ENCODE measurements at places on chromosomes 5 and 9. TPM values are rescaled to one million over a fixed set of nuclear protein-coding genes. Genes with fewer than 3 reads are reported as not detected.

Gene FAM221B
- 0.09 TPM for polyA plus RNA-seq

Gene ORM2
- polyA plus RNA-seq, result not detected

Gene RNF183
- polyA plus RNA-seq, result not detected

Gene IFNA1
- polyA plus RNA-seq, result not detected

Gene PHF2
- 8.6 TPM for polyA plus RNA-seq

Gene SGCD
- 0.22 TPM for polyA plus RNA-seq

- no peaks in the 10 kb centered on the region for H3K4me1 ChIP-seq
- no peaks in the 10 kb centered on the region for H3K27me3 ChIP-seq
- H3K4me3 ChIP-seq, result no peak overlapping the region
- H3K36me3 ChIP-seq, result no peaks in the 10 kb centered on the region
- no peak for DNase-seq
- H3K27ac ChIP-seq, result no peak overlapping the region
Measured at GRCh38 chr5:118095115-118095514, 893.2 kb downstream of the DTWD2 start.

DNA sequence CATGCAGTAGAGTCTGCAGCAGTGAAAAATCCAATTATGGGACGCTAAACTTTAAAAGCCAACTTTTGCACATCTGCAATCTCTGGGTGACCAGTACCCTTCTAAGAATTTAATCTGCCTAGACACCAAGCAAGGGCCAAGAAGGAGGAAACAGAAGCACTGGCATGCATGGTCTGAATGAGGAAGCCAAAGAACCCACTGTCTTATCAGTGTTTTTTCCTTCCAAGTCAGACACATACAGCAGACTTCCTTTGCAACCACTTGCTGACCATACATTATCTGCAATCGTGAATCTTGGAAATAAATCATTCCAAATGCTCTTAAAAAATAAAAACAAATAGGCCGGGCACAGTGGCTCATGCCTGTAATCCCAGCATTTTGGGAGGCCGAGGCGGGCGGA is 65.9 kb downstream of the DEPDC1B start:
- H3K27me3 ChIP-seq, result no peaks in the 10 kb centered on the region
- DNase-seq, result no peak
- H3K27ac ChIP-seq, result no peak overlapping the region
- no peaks in the 10 kb centered on the region for H3K4me1 ChIP-seq

- no peak for DNase-seq
- H3K4me3 ChIP-seq, result no peak overlapping the region
- no peaks in the 10 kb centered on the region for H3K27me3 ChIP-seq
- no peaks in the 10 kb centered on the region for H3K36me3 ChIP-seq
- H3K4me1 ChIP-seq, result peaks cover 30% of the 10 kb centered on the region
Measured at GRCh38 chr5:150763023-150763769, 4.4 kb upstream of the DCTN4 start.

DNA sequence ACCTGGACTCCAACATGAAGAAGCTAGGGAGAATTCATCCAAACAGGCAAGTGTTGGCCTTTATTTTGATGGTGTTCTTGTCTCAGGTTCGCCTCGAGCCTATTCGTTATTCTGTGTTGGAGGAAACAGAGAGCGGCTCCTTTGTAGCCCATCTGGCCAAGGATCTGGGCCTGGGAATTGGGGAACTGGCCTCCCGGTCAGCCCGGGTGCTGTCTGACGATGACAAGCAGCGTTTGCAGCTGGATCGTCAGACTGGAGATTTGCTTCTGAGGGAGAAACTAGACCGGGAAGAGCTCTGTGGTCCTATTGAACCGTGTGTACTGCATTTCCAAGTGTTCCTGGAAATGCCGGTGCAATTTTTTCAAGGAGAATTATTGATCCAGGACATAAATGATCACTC is 367 bp downstream of the PCDHB4 start:
- DNase-seq, result no peak
- H3K27me3 ChIP-seq, result no peaks in the 10 kb centered on the region
- H3K4me1 ChIP-seq, result no peaks in the 10 kb centered on the region
- no peak overlapping the region for H3K27ac ChIP-seq

GRCh38 chr5:60248901-60249300 is 355.4 kb upstream of the PDE4D start:
- DNase-seq, result no peak
- H3K27me3 ChIP-seq, result no peaks in the 10 kb centered on the region
- no peak overlapping the region for H3K4me3 ChIP-seq
- no peak overlapping the region for H3K27ac ChIP-seq
- no peaks in the 10 kb centered on the region for H3K4me1 ChIP-seq

- no peaks in the 10 kb centered on the region for H3K36me3 ChIP-seq
- no peak overlapping the region for H3K27ac ChIP-seq
- peaks cover 4% of the 10 kb centered on the region for H3K4me1 ChIP-seq
- H3K4me3 ChIP-seq, result no peak overlapping the region
Measured at GRCh38 chr5:1112596-1113331, 901 bp upstream of the SLC12A7 start.

DNA sequence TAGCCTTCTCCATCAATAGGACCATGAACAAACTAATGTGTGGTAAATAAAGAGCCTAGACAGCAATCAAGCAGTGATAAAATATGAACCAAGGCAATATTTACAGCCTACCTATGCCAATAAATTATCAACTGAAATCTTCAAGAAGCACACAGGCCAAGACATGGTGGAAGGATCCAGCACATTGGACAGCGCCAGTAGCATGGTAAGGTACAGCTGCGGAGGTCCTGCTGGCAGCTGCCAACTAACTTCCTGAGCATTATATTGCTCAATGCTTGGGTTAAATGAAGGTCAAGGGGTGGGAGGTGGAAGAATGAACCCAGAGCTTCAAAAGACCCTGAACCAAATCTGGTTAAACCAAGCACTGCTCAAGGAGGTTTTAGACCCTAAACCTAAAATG is 16.5 kb upstream of the SPDL1 start:
- H3K4me1 ChIP-seq, result no peaks in the 10 kb centered on the region
- H3K4me3 ChIP-seq, result no peak overlapping the region
- H3K27ac ChIP-seq, result no peak overlapping the region
- no peaks in the 10 kb centered on the region for H3K36me3 ChIP-seq

GRCh38 chr9:134964271-134965055 is 46.8 kb upstream of the FCN1 start:
- no peak overlapping the region for H3K4me3 ChIP-seq
- H3K4me1 ChIP-seq, result no peaks in the 10 kb centered on the region
- H3K27ac ChIP-seq, result no peak overlapping the region

DNA sequence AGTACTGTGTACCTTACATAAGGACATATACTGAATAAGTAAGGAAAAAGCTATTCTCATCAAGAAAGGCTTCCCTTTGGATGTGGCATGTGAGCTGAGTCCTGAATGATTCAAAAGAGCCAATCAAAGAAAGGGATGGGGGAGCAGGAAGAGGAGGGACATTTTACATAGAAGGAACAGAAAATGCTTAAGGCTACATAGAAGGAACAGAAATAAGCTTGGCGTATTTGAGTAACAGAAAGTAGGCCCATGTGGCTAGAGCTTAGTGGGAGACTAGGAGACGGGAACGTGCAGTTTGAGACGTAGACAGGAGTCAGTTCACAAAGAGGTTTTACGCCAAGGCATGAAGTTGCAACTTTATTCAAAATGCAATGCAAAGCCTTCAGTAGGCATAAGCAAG is 126.3 kb downstream of the CEMIP2 start:
- H3K27ac ChIP-seq, result no peak overlapping the region
- H3K4me1 ChIP-seq, result no peaks in the 10 kb centered on the region
- H3K4me3 ChIP-seq, result no peak overlapping the region
- DNase-seq, result no peak
- no peaks in the 10 kb centered on the region for H3K36me3 ChIP-seq
- H3K27me3 ChIP-seq, result no peaks in the 10 kb centered on the region

GRCh38 chr9:2857564-2858198 is 13.8 kb upstream of the PUM3 start:
- no peak overlapping the region for H3K27ac ChIP-seq
- peak; percentile 72 for DNase-seq
- H3K4me1 ChIP-seq, result no peaks in the 10 kb centered on the region
- no peaks in the 10 kb centered on the region for H3K36me3 ChIP-seq

- peaks cover 32% of the 10 kb centered on the region for H3K36me3 ChIP-seq
- no peak for DNase-seq
- H3K4me1 ChIP-seq, result no peaks in the 10 kb centered on the region
- no peak overlapping the region for H3K4me3 ChIP-seq
Measured at GRCh38 chr9:127438394-127438793, 12.8 kb downstream of the RPL12 start.

GRCh38 chr5:139690064-139690802 is 42.1 kb downstream of the CXXC5 start:
- no peaks in the 10 kb centered on the region for H3K36me3 ChIP-seq
- no peak overlapping the region for H3K4me3 ChIP-seq
- no peaks in the 10 kb centered on the region for H3K27me3 ChIP-seq
- H3K27ac ChIP-seq, result peak overlapping the region; percentile 38
- peaks cover 41% of the 10 kb centered on the region for H3K4me1 ChIP-seq

- peaks cover 8% of the 10 kb centered on the region for H3K36me3 ChIP-seq
- H3K27me3 ChIP-seq, result no peaks in the 10 kb centered on the region
- no peak overlapping the region for H3K4me3 ChIP-seq
- no peak overlapping the region for H3K27ac ChIP-seq
- no peaks in the 10 kb centered on the region for H3K4me1 ChIP-seq
Measured at GRCh38 chr9:122954253-122954691, 13.5 kb downstream of the RABGAP1 start.

GRCh38 chr5:132474131-132474723 is 16.3 kb downstream of the IRF1 start:
- no peak for DNase-seq
- H3K4me1 ChIP-seq, result peaks cover 93% of the 10 kb centered on the region
- no peaks in the 10 kb centered on the region for H3K36me3 ChIP-seq
- H3K4me3 ChIP-seq, result no peak overlapping the region
- H3K27me3 ChIP-seq, result no peaks in the 10 kb centered on the region
- H3K27ac ChIP-seq, result peak overlapping the region; percentile 93

DNA sequence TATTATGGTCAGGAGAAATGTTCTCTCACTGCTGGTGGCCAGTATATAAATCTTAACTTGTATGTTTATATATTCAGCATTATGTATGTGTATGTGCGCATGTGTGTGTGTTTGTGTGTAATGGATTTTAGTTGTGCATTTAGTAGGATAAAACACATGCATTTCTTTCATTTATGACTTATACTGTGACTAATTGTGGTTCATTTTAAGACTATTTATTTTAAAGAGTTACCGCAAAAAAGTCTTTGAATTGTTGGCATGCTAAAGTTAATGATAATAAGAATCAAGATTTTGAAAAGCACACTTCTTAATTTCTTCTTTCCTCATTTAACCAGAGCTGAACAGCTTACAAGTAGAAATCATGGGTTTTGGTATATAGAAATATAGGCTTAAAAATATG is 60.9 kb downstream of the RAI14 start:
- H3K4me3 ChIP-seq, result no peak overlapping the region
- no peaks in the 10 kb centered on the region for H3K27me3 ChIP-seq
- H3K36me3 ChIP-seq, result no peaks in the 10 kb centered on the region
- no peak for DNase-seq
- no peak overlapping the region for H3K27ac ChIP-seq

DNA sequence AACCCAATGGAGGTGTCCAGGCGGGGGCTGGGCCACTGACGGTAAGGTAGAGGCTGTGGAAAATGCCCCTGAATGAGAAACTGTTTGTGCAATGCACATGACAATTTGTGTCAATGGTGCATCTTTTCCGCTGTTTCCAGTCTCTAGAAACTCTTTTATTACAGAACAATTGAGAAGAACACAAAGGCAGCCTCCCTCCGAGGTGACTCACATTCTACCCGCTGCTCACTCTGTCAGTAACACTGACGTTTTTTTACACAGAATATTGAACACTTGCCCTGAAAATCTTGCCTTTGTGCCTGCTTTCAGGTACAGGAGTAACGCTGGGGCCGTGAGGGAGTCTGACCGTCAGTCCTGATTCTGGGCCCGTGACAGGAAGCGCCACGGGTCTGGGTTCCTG is 11.7 kb upstream of the TENT4A start:
- H3K4me3 ChIP-seq, result no peak overlapping the region
- DNase-seq, result no peak
- no peak overlapping the region for H3K27ac ChIP-seq
- H3K27me3 ChIP-seq, result no peaks in the 10 kb centered on the region

DNA sequence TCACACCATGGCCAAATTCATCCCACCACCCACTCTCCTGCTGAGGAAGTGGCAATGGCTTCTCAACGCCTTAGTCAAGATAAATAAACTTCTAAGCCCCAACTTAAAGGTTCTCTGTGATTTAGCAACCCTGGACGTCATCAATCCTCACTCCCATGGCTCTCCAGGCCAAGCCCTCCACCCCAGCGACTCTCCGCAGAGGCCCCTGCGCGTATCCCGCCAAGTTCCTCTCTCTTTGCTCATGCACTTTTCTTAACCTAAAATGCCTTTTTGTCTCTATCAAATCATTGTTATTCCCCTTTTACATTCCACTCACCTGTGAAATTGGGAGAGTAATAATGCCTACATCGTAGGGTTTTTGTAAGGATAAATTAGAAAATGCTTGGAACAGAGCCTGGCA is 88.6 kb downstream of the NRG2 start:
- DNase-seq, result no peak
- H3K27ac ChIP-seq, result no peak overlapping the region
- no peaks in the 10 kb centered on the region for H3K36me3 ChIP-seq
- H3K4me1 ChIP-seq, result no peaks in the 10 kb centered on the region
- no peaks in the 10 kb centered on the region for H3K27me3 ChIP-seq

DNA sequence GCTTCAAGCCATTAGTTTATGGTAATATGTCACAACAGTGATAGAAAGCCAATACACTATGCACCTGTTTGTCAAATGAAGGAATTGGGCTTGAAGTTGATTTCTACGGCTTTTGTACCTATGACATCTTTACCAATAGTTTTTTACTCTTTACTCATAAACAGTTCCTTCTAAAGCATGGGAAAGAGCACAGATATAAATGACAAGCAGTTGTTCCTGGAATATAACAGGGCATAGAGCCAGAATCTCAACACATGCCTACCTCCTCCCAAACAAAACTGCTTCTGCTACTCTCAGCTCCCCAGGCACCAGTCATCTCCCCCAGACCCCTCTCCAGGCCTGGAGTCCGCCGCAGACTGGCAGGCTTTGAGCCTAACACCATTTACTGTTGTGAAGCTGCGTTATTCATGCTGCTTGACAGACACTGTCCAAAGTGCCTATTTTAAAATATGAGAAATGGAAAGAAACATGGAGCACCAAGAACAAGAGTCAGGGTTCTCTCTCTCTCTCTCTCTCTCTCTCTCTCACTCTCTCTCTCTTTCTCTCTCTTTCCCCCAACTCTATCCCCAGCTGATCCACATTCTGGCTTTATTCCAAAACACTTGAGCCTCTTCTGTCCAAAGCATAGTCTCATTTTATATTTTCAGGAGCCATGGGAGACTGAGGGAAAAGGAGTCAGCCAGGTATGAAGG is 111.6 kb downstream of the ADRB2 start:
- H3K4me3 ChIP-seq, result no peak overlapping the region
- no peaks in the 10 kb centered on the region for H3K27me3 ChIP-seq
- no peak overlapping the region for H3K27ac ChIP-seq
- no peak for DNase-seq
- H3K36me3 ChIP-seq, result no peaks in the 10 kb centered on the region
- H3K4me1 ChIP-seq, result no peaks in the 10 kb centered on the region

DNA sequence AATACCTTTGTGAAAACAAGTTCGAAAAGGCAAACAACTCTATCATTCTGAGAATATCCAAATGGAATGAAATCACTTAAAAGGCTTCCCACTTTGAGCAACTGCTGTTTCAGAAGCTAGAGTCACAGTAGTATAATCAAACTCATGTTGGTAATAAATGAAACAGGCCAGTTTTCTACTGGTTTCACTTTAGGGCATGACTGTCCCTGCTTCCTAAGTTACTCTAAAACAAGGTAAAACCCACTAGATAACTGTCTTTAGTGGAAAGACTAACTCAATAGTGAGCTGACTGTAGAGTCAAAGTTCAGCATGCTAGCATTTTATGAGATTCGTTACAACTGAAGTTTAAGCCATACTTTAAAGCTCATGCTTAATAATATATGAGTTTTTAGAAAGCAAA is 6.0 kb downstream of the CDC26 start:
- peaks cover 18% of the 10 kb centered on the region for H3K36me3 ChIP-seq
- no peak overlapping the region for H3K4me3 ChIP-seq
- no peak for DNase-seq
- peak overlapping the region; percentile 53 for H3K27ac ChIP-seq
- H3K27me3 ChIP-seq, result no peaks in the 10 kb centered on the region
- peaks cover 21% of the 10 kb centered on the region for H3K4me1 ChIP-seq
